Left colon (tissue), 2 donors: ENCODE measurements at places on chromosomes 7 and 10. TPM values are rescaled to one million over a fixed set of nuclear protein-coding genes. Genes with fewer than 3 reads are reported as not detected.

GRCh38 chr7:92808006-92808405, 28.4 kb downstream of the CDK6 start:
- DNase-seq: no peak

PLXDC2 gene
- total RNA-seq: 28.1 TPM

ZNF727 gene
- total RNA-seq: 1.1 TPM

RARRES2 gene
- total RNA-seq: 61.1 TPM

DNA sequence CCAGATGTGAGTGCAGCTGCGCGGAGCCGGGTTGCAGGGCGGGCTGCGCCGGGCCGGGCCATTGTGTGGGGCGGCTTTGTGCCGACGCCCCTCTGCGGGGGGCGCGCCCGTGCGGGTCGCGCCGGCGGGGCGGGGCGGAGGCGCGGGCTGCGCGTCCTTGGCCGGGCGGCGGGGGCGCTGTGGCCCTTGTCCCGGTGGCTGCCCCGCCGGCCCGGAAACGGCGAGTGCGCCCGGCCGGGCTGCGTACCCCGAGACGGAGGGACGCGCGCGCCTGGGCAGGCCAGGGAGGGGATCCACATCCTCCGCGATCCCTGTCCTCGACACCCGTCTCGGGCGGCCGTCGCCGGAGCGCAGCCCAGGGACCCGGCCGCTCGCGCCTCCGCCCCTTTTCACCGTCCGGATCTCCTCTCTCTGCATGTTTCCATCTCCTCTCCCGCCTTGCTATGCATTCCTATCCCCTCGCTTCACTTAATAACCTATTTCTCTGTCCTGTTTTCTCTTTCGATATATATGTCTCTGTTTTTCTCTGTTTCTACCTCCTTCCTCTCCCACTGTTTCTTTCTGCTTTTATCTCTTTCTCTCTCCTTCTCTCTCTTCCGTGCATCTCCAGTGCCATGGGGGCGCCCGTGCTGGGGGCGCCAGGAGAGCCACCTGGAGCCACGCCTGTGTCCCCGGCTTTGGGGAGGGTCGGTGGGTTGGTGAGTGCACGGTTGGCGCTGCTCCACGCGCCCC, 765 bp downstream of the PFKFB3 start:
- peak; percentile 71 for DNase-seq

DNA sequence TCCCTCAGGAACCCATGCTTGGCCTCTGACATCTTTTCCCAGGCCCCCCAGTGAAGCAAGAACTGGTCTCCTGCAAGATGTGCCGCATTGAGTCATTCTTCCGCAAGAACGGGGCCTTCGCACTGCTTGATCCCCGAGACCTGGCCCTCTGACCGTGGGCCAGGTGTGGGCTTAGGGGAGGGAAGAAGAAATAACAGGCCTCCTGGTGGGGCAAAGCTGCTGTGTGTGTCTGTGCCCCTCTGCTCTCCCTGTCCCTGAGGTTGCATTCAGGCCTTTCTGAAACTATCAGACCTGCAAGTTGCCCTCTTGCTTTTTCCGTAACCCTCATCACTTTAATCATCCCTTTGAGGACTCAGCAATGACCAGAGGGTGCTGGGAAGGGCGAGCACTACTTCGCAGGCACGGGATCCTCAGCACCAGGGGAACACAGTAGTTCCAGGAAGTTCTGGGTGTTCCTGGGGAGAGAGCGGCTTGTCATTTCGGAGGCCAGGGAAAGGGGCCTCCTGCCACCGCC, 6.0 kb downstream of the ATP6V1F start:
- DNase-seq: no peak

- peak; percentile 56 for DNase-seq
Observed at GRCh38 chr10:21372651-21373410, 152.7 kb downstream of the SKIDA1 start.

GRCh38 chr10:49109669-49110340, 5.5 kb downstream of the VSTM4 start:
- DNase-seq: peak; percentile 31

CREB5 gene
- total RNA-seq: 1.8 TPM

- DNase-seq: no peak
Observed at GRCh38 chr7:44201813-44202212, 1.0 kb downstream of the YKT6 start.

GRCh38 chr10:82934429-82934828, 1059.4 kb downstream of the NRG3 start:
- DNase-seq: no peak

GRCh38 chr10:98380493-98381339, 34.3 kb downstream of the PYROXD2 start:
- DNase-seq: no peak

DNA sequence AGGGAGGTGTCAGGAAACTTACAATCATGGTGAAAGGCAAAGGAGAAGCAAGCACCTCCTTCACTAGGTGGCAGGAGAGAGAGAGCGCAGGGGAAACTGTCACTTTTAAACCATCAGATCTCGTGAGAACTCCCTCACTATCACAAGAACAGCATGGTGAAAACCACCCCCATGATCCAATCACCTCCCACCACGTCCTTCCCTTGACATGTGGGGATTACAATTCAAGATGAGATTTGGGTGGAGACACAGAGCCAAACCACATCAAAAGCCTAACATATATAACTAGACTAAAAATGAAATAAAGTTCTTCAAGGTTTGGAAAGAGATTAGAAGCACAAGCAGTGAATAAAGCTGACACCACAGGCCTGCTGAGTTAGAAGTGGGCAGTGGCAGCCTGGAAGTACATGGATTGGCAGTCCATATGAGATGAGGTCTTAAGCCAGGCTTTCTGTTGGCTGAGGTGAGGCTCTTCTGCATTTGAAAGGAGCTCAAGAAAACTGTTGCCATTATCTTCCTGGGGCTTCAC, 96.4 kb upstream of the MDFIC start:
- DNase-seq: no peak

DNA sequence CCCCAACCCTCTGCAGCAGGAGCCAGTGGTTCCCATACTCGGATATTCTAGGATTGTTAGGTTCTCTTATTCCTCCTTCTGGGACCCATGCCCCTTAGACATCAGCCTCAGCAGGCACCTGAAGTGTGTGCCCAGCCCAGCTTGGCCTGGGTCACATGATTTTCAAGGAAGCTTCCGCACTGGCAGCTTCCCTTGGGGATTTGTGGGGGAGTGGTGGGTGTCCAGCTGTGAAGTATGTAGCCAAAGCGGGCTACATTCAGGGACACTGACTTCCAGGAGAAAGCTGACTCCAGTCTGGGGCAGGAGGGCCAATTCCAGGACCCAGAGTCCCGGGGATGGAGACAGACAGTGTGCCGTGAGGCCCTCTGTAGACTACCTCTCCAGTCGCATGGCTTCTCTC, 1.3 kb downstream of the LDB1 start:
- DNase-seq: peak; percentile 50

RPS24 gene
- 1,208 TPM for total RNA-seq

CPXM2 gene
- total RNA-seq: 11.6 TPM

ARID5B gene
- 20.0 TPM for total RNA-seq

RNLS gene
- total RNA-seq: 18.6 TPM

DNA sequence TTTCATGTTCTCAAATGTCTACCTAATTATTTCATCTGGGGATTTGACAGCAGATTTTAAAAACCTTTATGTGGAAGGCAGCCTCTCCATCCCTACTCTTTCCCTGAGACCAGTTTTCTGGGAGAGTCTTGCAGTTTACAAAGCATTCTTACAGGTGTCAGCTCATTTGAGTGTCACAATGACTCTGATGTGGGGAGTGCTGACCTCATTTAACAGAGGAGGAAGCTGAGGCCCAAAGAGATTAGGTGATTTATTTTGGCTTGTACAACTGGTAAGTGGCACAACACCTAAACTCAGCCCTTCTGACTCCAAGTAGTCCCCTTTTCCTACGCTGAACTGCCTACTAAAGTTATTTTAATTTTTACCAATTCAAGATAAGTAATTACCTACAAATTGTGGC, 33.3 kb upstream of the MAT1A start:
- no peak for DNase-seq

DNA sequence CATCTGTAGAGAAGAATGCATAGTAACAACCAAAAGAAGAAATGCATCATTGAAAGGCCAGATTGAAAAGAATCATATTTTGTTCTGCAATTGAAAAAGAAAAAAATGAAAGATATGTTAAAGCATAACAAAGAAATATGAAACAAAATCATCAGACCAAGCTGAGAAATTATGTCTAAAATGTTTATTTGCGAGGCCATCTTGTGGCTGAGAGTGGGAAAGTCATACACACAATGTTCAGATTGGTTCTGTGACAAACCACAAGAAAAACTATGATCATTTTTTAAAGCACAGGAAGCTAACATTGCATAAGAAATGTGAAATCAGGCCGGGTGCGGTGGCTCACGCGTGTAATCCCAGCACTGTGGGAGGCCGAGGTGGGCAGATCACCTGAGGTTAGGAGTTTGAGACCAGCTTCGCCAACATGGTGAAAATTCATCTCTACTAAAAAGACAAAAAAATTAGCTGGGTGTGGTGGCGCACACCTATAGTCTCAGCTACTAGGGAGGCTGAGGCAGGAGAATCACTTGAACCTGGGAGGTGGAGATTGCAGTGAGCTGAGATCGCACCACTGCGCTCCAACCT, 36.6 kb downstream of the ABCB5 start:
- no peak for DNase-seq

NME8 gene
- total RNA-seq: not detected

CPEB3 gene
- total RNA-seq: 6.9 TPM

DNA sequence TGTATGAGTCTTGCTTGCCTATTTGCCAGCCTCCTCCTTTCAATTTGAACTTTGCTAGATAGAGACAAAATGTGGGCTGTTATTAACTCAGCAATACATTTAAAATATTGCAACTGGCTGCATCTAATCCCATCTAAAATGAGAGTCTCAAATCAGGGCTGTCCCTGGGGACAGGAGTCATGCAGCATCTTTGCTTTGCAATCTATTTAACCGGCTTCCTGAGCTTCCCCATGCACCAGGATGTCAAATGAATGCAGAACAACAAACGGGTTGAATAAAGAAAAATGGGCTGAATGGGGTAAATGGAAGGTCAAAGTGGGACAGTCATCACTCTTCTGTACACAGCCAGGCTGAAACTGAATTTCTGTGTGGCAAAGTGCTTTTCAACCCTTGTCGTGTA, 89.2 kb downstream of the AOAH start:
- DNase-seq: no peak

TEX36 gene
- not detected for total RNA-seq

C10orf143 gene
- 3.4 TPM for total RNA-seq

GRCh38 chr10:129936923-129937300, 27.2 kb downstream of the EBF3 start:
- DNase-seq: no peak

- DNase-seq: peak; percentile 35
Observed at GRCh38 chr7:3280445-3280844, 20.6 kb upstream of the SDK1 start.
